ENCODE measurements at places on chromosomes 2 and 18. TPM values are rescaled to one million over a fixed set of nuclear protein-coding genes. Genes with fewer than 3 reads are reported as not detected.

Gene DSC2
- total RNA-seq: 47.0 TPM

Gene ECEL1
- not detected for total RNA-seq

- DNase-seq: no peak
These were observed 83.7 kb downstream of the DSEL start for GRCh38 chr18:67432806-67433205.

GRCh38 chr2:401019-401679 lies 113.3 kb upstream of the ALKAL2 start:
- DNase-seq: no peak

GRCh38 chr2:237280939-237281338 lies 133.0 kb downstream of the COL6A3 start:
- no peak for DNase-seq

GRCh38 chr18:54076166-54076565 lies 148.3 kb downstream of the MBD2 start:
- DNase-seq: no peak

DNA sequence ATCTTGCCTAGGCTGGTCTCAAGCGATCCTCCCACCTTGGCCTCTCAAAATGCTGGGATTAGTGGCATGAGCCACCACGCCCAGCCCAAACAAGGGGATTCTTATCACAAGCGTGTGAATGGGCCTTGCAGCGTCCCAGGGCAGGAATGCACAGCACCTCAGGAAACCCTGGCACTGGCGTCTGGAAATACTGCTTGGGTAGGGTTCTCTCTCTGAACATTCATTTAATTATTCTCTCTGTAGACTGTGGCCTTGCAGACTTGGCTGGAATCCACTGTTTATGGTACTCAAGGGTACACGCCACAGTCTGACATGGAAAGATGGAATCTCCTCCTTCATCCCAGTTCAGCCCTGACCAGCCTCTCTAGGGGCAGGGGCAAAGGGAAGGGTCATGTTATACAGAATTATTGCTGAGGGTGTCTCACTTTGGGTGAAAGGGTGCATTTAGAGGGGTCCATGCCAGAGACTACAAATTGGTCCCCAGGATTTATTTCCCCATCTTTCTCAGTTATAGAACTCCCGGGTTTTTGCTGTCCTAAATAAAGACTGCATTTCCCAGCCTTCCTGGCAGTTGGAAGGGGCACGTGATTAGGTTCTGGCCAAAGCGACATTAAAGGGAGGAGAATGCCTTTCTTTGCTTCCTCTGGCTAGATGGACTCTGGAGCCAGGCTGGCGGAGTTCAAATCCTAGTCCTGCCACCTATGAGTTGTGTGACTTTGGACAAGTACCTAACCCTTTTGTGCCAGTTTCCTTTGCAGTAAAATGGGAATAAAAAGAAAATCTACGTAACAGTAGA lies 147.2 kb upstream of the HAAO start:
- DNase-seq: peak; percentile 48

Gene FMNL2
- 25.8 TPM for total RNA-seq

- DNase-seq: no peak
These were observed 315.3 kb downstream of the CYP26B1 start for GRCh38 chr2:71832388-71832787.

Gene TRIM43
- not detected for total RNA-seq

GRCh38 chr2:238655974-238656722 lies 191.7 kb upstream of the TWIST2 start:
- no peak for DNase-seq

- no peak for DNase-seq
These were observed 257.7 kb upstream of the AGAP1 start for GRCh38 chr2:235235977-235236767.

Gene C2orf78
- total RNA-seq: not detected

Gene NEU2
- total RNA-seq: not detected

Gene LRATD1
- total RNA-seq: 11.2 TPM

DNA sequence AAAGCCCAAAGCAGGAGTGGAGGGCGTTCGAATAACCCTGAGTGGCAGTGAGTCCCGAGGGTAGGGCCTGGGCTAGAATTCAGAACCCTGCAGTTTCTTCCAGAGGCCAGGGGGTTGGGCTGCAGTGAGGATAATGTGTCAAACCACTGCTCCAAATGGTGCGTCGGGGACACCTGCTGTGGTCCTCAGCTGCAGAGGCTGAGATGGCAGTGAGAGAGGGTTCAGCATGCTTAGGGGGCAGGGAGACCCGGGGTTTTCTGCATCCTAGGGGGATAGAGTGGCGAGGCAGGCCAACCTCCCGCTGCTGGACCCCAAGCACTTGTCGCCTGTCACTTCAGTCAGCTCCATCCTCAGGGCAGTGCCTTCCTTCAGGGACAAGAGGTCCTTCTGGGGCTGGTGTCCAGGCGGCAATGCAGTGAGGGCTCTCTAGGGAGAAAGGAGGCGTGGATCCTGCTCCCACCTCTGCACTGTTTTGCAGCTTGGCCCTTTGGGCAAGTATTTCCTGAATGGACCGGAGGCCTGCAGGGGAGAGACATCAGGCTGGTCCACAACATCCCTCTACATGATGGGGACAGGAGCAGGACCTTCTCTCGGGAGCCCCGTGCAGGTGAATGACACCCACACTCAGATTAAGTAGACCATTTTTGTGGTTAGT lies 8.4 kb upstream of the NTSR2 start:
- no peak for DNase-seq

GRCh38 chr2:145617906-145618305 lies 1098.0 kb upstream of the ZEB2 start:
- no peak for DNase-seq

DNA sequence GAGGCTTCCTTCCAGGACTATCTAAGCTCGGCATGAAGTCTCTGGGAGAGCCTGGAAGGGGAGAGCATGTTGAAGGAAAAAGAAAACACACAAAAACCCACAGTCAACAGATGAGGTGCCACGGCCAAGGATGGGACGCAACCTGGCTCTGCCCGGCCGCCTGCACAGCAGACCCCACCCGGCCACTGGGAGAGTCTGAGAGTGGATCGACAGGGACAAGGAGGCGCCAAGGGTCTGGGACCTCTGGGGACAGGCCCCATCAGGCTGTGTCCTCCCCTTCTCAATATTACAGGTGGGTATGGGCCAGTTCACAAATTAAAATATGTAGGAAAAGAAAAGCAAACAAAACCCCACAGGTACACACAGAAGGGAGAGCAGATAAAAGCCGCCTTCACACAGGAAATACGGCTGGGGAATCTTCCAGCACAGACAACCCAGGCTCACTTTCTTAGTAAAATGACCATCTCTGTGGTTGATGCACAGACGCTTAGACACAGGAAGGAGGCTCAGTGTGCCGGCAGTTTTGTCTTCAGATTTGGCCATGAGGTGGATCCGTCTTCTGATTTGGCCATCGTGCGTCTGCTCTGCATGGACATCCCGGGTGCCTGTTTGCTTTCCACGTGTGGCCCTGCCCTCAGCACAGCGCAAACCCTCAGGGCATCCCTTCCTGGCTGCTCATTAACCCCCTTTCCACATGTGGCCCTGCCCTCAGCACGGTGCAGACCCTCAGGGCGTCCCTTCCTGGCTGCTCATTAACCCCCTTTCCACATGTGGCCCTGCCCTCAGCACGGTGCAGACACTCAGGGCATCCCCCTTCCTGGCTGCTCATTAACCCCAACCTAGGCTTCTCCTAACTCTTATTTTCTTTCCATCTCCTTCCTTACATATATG lies 138.4 kb downstream of the EIPR1 start:
- DNase-seq: no peak

- DNase-seq: no peak
These were observed 40.6 kb upstream of the ACYP2 start for GRCh38 chr2:54074606-54075341.

GRCh38 chr2:99085421-99085820 lies 56.1 kb upstream of the C2orf15 start:
- no peak for DNase-seq

DNA sequence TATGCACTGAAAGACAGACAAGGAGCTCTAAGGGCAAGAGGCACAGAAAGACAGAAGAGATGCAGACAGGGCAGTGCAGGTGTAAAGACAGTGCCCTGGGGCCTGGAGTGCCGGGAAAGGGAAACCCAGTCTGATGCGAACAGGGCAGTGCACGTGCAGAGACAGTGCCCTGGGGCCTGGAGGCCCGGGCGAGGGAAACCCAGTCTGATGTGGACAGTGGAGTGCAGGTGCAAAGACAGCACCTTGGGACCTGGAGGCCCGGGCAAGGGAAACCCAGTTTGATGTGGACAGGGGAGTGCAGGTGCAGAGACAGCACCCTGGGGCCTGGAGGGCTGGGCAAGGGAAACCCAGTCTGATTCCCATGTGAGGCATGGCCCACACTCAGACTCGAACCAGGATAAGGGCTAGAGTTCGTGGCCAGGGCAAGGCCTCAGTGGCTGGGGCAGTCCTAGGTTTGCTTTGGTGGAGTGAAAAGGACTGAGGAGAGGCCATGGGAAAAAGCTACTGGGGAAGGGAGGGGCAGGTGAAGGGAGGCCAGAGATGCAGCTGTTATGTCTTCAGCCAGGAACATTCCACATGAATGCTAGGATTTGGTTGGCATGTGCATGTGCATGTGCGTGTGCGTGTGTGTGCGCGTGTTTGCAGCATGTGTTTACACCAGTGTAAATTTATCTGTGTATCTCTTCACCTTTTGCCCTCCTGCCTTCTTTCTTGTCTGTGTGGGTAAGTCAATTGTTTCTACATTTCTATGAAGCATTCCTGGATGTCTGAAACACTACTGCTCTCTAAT lies 39.1 kb upstream of the DNMT3A start:
- DNase-seq: peak; percentile 28

GRCh38 chr2:232526372-232526941 lies 497 bp downstream of the CHRND start:
- no peak for DNase-seq

GRCh38 chr2:239792405-239793084 lies 232.6 kb downstream of the NDUFA10 start:
- DNase-seq: peak; percentile 18

DNA sequence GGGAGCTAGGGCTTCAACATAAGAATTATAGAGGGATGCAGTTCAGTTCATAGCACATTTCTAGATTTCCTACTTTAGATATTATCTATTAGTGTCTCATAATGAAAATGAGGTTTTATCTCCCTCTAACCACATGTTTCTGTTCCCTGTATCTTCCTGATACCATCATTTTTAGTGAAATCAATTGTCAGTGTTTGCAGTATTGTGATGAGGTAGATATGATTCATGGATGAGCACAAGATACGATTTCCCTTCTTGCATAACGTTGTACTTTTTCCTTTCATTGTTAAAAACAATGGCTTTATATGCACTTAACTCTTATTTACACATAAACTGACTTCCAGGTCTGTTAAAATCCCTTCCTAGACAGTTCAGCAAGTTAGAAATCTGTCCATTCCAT lies 211.4 kb downstream of the ZBTB7C start:
- no peak for DNase-seq

DNA sequence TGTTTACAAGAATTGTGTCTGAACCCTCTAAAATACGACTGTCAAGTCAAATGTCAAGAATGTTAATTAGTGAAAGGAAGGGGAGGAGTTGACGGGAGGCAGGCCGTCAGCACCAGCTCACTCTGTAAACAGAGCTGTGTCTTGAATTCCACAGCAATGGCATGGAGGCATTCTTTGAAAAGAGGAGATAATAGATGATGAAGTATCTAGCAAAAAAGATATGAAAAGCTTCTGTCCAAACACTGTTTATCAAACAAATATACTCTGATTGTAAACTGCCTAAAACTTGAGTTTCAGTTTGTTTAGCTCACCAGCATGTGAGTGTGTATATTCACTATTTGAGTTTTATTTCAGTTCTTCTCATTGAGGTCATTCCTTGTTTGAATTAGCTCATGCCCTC lies 94.7 kb upstream of the CDC42EP3 start:
- no peak for DNase-seq

DNA sequence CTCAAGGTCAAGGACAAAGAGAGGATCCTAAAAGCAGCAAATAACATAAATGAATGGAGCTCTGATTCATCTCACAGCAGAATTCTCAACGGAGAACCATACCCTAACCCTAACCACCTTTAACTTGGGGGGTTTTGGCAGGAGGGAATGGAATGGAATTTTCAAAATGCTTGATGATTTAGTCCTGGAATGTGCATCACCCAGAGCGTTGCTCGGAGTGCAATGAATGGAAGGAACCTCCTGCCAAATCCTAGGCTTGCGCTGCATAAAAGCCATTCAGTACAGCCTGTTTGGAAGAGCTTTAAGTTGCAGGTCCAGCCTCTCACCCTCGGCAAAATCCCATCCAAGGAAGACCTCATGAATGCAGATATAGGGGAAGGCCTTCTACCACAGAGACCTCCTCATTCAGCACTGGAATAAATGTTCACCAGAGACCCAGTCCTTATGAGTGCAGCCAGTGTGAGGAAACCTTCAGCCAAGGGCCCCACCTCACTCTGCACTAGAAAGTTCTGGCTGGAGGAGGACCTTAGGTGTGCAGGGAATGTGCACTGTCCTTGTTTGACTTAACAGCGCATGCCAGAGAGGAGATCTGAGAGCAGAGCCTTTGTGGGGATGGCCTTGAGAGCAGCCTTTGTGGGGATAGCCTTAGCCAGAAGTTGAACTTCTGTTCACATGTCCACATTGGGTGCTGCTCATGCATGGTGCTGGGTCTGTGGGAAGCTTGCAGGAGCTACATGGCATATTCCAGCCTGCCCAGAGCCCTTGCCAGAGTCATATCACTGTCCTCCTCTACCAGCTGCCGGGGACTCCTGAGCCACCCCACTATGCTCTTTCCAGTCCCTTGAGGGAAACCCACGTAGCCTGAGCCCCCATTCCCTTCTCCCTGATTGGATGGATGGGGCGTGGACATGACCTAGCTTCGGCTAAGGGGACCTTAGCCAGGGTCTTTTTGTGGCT lies 30.5 kb downstream of the ASB1 start:
- no peak for DNase-seq

DNA sequence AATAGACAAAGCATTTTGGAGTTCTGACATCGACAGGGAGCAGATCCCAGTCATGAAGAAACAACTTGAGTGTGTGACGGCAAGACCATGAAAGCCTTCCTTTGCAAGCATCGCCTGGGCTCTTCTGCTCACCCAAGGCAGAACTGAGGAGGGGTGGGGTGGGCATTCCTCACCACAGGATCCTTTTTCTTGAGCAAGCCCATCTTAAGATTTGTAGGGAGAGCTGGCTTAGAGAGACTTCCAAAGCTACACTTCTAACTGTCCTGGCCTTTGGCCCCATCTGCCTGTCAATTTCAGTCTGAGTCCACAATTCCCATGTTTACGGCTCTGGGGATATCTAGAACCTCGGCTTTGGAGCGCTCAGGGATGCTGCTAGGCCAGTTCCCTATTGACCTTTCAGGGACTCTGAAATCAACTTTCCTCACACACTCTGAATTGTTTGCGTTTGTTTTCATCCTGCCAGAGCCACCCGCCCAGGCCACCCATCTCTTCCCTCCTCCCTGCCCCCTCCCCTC lies 3.7 kb downstream of the KLHL14 start:
- no peak for DNase-seq

Measured in stomach (tissue), 19 donors.